Activated naive CD8-positive, alpha-beta T cell treated with anti-CD3 and anti-CD28 coated beads, Interleukin-2, amount 10 ng/mL, durations not matched to agents 7 days and 5 days (primary cell): ENCODE measurements at places on chromosomes 11 and 22.

DNA sequence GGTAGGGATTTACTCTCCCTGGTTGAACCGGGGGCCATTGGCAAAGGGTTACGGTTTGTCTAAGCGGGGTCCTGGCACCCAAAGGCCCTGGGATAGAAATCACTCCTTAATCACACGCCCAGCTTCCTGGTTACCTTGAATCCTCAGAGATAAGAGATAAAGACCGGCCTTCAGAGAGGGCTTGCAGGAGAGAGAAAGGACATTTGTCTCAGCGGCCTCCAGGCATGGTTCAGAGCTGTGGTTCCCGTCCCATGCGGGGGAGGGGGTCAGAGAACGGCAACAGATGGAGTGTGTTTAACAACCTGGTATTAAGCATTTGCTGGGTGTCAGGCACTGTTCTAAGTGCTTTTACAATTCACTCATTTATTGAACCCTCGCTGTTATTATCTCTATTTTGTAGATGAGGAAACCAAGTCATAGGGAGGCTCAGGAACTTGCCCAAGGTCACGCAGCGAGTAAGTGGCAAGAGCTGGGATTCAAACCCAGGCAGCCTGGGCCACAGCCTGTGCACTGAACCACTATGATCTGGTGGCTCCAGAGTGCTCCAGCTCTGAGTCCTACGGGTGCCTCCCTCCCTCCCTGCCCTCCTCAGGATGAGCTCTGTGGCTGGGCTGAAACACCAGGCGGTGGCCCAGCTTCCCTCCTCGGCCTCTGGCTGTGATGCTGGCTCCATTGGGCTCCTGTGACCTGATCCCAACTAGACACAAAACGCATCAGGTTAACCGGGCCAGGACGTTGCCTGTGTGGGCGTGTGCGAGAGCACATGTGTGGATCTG lies 18.6 kb downstream of the LRRC10B start:
- DNase-seq = no peak

GRCh38 chr11:108672113-108672512 lies 7.2 kb downstream of the DDX10 start:
- DNase-seq = no peak

DNA sequence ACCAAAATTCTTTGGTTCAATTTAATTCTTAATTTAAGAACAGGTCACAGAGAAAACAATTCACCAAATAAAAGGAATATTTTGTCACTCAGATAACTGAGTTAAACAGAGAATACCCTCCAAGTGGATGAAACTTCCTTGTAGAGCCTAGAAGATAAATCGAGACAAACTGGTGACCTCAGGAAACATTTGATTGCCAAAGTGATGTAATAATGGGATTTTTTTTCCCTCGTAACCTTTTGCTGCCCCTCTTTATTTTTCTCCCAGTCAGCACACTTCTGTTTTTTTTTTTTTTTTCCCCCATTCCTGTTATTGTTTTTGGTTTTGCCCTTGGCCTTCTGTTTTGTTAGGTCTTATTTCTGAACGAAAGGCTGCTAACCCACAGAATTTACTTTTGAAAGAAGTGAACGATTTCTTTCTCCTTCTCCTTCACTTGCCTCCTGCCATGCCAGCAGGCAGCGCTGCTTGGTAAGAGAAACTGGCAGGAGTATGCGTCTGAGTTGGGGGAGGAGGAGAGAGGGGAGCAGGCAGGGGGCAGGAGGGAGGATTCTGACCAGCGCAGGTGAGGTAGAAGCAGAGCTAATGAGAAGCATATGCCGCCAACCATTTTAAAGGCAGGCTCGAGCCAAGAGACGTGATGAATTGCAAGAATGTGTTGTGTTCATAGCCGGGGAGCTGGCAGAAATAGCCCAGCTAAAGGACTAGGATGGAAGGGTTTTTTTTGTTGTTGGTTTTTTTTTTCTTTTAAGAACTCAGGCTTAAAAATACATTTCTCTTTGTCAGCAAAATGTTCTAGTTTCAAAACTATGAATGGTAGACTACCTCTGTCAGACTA lies 121.9 kb upstream of the MTMR2 start:
- DNase-seq = no peak

- no peak for DNase-seq
Measured at GRCh38 chr11:65290448-65291165, 24.1 kb upstream of the CDC42EP2 start.
